ENCODE measurements at places on chromosomes 6 and 20.

DNA sequence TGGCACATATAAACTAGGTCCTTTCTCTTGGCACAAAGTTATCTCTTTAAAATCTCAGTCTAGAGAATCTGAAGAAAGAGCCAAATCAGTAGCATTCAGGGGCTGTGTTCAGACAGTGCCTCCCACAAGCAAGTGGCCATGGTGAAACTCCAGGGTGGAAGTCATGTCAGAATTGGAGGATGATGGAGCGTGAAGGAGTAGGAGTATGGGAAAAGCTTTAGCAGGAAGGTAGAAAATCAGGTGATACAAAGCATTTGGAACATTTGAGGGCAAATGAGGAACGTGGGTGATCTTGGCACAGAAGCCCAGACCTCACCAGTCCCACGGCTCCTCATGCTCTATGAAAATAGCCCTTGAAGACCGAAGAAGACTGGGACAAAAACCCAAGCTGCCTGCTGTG, 2.8 kb upstream of the HLA-DQB1 start:
- no peak for DNase-seq

DNA sequence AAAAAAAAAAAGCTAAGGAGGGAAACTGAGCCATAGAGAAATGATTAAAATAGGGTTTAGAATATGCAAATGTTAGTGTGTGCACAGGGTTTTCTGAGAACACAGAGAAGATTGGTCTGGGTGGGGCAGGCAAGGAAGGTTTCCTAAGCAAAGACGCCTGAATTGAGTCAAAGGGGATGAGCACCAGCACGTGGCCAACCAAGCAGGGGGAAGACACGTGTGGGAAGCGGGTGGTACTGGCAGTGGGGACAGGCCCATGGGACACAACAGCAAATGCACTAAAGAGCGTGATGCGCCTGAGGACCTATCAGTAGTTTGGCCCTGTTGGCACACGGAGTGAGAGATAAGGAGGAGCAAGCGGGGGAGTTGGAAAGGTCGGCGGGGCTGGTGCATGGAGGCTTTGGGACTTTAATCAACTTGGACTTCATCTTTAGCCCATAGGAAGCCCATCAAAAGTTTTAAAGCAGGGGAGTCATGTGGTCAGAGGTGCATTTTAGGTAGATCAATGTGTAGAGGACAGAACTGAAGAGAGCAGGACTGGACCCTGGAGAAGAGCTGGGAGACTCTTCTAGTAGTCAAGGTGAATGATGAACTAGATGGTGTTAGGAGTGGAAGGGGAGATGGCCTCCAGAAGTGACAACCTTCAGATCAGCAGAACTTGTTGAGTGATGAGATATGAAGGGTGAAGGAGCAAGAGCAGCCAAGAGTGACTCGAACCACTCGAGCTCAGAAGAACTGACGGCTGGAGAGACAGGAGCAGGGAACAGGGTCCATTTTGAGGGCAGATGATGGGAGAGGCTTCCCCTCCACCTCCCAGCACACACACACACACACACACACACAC, 40.2 kb upstream of the MAP3K4 start:
- no peak for DNase-seq

GRCh38 chr6:40353197-40353966, 233.8 kb downstream of the LRFN2 start:
- DNase-seq: no peak

- DNase-seq: no peak
Measured at GRCh38 chr20:24743641-24744040, 205.4 kb upstream of the CST7 start.

- peak; percentile 28 for DNase-seq
Measured at GRCh38 chr6:36360241-36361054, 23.8 kb upstream of the BNIP5 start.

DNA sequence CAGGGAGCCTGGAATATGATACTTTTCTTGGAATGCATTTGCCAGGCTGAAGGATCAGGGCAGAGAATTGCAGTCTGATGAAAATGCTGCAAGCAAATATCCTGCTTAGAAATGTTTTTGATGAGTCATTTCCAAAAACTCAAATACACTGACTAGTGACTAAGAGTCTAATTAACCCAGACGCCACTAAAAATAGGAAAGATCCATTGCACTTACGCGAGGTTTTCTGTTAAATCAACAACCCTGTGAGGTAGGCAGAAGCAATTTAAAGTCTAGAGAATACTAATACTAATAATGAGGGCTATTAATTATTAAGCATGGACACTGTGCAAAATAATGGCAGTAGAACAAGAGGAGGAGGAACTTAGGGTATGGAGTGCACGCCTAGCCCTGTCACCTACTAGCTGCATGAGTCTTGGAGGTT, 130.1 kb upstream of the DOK5 start:
- no peak for DNase-seq

DNA sequence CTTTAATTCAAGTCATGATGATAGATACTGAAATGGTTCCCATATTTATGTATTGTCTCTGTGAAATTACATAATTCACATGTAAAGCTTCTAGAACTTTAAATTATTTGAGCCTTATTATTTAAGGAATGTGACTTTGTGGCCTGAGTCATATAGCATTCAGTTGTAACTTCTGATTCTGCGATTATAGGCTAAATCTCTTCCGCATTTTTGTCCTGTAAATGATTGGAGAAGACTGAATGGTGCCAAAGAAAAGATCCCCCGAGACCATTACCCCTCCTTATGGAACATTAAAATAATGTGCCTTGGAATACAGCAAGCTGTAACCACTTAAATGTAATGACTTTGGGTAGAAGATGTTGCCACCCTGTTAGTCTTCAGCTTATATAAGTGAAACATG, 63.3 kb upstream of the MAP7 start:
- no peak for DNase-seq

DNA sequence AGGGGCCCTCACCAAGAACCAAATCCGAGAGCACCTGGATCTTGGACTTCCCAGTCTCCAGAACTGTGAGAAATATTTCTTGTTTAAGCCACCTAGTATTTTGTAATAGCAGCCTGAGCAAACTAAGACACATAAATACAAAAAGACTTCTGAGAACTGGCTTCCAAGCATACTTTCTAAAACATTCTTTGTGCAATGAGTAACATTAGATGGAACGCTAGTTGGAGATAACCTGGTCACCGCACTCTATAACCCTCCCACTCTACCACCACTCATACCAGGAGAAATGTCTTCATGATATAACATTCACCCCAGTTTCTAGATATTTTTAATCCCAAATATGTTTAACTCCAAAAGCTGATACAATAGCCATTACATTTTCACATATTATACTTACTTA, 169.5 kb upstream of the THEMIS start:
- DNase-seq: no peak

DNA sequence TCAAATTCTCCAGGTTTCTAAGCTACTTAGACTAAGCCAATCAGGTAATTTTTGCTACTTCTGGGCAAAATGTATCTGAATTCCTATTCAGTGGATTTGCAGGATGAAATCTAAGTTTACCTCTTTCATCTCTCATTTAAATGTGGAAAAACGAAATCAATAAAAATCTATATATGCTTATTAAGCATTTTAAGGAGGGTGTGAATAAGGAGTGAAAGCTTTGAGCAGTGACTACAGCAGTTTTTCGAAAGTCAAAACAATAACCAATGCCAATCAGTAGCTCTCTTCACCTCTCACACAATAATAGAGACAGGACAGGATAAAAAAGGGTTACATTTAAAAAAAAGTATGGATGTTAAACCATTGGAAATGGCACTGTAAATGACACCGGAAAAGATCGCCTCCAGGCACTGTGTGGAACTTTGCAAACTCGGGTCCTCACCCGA, 476 bp upstream of the BCKDHB start:
- no peak for DNase-seq

DNA sequence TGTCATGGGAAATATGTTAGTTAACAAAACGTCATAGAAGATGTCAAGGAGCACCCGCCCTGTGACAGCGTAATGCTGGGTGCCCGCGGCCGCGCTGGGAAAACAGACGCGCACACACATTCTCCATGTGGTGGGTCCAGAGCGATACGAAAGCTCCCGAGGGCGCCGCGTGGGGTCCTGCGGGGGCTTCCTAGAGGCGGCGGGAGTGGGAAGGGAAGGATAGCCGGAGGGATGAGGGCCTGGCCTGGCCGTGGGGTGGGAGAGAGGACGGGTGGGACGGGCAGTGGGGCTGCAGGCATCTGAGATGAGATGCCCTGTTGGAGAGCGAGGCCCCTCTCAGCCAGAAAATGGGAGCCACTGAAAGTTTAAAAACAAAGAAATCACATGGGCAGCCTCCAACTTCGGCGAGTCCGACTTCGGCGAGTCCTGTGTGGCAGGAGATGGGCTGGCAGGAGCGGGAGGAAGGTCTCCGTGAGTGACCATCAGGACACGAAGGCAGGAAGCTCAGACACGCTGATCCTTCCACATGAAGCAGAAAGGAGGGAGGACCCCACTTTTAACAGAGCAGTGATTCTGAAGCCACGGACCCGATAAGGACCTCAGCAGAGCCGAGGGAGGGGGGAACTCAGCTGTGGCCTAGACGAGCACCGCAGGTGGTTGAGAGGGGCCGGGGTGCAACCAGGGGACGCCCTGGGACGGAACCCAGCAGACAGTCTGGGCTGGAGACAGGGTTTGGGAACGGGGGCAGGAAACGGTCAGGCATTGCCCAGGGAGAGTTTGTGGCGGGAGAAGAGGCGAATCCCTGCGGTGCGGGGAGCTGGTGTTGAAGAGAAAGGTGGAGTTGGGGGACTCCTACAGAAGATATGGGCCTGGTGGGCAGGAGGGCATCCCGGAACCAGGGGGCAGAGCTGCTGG, 114.1 kb upstream of the FRMD1 start:
- no peak for DNase-seq

DNA sequence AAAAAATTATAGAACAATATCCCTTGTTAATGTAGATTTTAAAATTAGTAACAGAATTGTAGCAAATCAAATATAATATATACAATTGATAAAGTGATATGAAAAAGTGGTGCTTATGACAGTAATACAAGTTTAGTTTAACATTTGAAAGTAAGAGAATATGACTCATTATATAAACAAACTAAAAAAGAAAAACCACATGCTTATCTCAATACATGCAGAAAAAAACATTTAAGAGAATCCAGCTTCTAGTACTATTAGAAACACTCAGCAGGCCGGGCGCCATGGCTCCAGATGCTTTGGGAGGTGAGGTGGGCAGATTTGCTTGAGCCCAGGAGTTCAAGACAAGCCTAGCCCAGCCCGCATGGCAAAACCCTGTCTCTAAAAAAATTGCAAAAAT, 60.7 kb upstream of the LAMA2 start:
- DNase-seq: no peak

DNA sequence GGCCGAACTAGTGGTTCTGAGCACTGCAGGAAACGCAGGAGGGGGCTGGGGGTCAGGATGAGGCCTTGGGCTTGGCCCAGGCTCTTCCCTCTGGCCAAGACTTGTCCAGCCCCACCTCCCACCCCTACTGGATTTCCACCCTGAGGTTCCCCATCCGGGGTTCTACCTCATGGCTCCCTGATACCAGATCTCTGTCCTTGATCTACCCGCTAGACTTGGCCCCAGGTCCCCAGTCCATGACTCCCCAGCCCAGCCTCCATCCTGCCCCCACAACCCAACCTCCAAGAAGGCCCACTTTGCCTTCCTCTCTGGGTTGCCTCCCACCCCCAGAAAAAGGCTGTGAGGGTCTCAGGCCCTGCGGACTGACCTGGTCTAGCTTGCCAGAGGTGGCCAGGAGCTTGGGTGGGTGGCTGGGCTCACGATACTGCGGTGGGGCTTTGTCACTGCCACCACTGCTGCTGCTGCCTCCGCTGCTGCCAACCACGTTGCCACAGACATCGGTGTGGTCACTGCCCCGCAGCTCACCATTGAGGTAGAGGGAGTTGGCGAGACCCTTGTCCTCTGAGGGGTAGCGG, 6.8 kb upstream of the FASTKD5 start:
- no peak for DNase-seq

GRCh38 chr20:54324041-54324440, 116.2 kb downstream of the PFDN4 start:
- no peak for DNase-seq

All from activated CD4-positive, alpha-beta T cell treated with anti-CD3 and anti-CD28 coated beads, Interleukin-2, amount 50 U/mL, for 24 hours (primary cell).